ENCODE measurements at places on chromosomes 11 and 22. TPM values are rescaled to one million over a fixed set of nuclear protein-coding genes. Genes with fewer than 3 reads are reported as not detected.

Gene RIN1
- total RNA-seq: 3.5 TPM

DNA sequence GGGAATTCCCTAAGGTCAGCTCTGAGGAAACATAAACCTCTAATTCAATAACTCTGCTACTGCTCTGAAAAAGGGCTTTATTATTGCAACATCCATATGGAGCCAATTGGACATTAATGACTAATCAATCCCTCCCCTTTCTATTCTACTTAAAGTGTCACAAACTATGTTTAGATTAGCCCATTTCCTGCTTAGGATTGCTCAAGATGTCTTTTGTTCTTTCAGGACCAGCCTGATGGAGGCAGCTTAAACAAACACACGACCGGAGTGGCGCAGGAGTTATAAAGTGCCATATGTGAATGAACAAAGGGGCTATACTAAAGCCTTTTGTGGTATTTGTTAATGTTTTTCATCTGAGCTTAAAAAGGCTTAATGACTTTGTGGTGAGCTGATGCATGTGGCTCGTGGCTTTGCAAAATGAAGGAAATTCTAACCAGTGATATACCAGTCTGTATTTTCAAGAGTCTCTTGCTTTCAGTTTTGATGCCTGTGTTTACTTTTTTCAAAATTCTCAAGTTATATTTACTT is 354.4 kb downstream of the SOX6 start:
- no peak for DNase-seq

Gene RBFOX2
- total RNA-seq: 16.3 TPM

GRCh38 chr22:44723801-44724200 is 21.8 kb downstream of the PRR5 start:
- DNase-seq: no peak

All from pancreas (tissue), 10 donors.